ENCODE measurements at places on chromosomes 4 and X. TPM values are rescaled to one million over a fixed set of nuclear protein-coding genes. Genes with fewer than 3 reads are reported as not detected.

Gene TLR1
- polyA plus RNA-seq = 3.1 TPM

DNA sequence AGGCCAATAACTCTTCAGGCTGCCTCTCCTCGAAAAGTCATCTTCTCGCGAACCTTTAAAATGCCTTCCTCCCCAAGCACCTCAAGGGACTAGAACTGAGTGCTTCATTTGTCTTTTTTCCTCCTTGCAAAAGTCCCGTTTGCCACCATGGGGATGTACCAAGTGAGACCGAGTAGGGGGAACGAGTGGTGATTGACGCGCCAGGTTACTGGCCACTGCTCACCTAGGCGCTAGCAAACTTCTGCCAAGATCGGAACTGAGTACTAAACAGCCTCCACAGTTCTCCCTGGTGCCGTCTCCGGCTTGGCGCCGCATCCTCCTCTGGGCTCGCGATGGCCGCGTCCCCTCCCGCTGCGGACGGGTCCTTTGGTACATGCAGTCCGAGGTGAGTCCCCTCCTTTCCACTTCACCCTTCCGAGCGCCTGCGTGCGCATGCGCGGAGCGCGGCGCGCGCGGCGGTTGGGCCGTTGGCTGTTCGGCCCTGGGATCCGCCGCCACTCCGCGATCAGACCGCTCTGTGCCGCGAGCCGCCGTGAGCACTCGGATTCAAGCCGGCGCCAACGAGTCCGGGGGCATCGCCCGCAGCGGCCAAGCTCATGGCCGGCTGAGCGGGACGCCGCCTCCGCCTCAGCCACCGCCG is at the start of gene CDK16:
TSS of gene CDK16 (plus strand) at position 402 of the 640 bp plus-strand sequence. CDS start 4,877 bp downstream, outside the sequence.
- DNase-seq = peak; percentile 87

DNA sequence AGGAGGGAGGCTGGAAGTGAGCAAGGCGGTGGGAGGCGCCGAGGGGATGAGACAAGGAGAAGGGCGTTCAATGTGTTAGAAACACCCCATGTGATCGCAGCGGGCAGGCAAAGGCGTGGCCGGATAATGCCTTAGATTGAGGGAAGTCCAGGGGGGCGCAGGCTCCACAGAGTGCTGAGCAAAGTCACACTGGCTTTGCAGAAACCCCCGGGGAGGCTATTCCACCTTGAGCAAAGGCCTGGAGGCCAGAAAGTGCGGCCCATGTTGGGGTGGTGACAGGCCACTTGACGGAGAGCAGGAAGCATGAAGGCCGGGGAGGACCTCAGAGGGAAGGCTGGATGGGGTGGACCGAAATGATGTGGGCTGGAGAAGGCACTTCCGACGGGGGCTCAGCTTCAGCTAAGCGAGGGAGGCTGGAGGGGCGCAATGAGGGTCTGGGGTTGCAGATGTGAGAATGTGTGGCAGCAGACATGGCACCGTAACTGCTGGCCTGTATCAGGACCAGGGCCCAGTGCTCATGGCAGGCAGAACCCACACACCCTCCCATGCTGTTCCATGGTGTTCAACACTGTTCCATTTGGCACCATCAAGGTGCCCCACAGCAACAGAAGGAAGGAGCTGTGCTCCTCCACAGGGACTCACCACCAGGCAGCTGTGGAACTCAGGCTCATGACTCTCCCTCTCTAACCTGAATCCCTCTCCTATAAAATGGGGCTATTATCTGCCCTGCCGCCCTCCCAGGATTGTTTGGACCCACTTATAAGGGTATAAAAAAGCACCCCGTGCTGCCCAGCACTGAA is 50.3 kb downstream of the HMX1 start:
- DNase-seq = no peak

DNA sequence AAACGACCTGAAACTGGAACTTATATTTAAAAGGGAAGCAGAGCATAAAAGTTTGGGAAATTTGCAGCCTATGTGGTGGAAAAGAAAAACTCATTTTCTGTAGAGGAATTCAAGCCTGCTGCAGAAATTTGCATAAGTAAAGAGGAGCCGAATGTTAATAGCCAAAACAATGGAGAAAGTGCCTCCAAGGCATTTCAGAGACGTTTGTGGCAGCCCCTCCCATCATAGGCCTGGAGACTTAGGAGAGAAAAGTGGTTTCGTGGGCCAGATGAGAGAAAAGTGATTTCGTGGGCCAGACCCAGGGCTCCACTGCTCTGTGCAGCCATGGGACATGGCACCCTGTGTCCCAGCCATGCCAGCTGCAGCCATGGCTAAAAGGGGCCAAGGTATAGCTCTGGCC is 361.9 kb downstream of the PCDH19 start:
- no peak for DNase-seq

GRCh38 chr4:170887396-170887795 is 797.6 kb upstream of the AADAT start:
- DNase-seq = no peak
